ENCODE measurements at places on chromosomes 7 and 10.

- H3K27ac ChIP-seq, result no peak overlapping the region
- DNase-seq, result no peak
- H3K4me1 ChIP-seq, result no peaks in the 10 kb centered on the region
- peaks cover 99% of the 10 kb centered on the region for H3K36me3 ChIP-seq
- H3K27me3 ChIP-seq, result no peaks in the 10 kb centered on the region
- H3K4me3 ChIP-seq, result no peak overlapping the region
These were observed 10.2 kb downstream of the SSBP1 start for GRCh38 chr7:141748396-141748795.

DNA sequence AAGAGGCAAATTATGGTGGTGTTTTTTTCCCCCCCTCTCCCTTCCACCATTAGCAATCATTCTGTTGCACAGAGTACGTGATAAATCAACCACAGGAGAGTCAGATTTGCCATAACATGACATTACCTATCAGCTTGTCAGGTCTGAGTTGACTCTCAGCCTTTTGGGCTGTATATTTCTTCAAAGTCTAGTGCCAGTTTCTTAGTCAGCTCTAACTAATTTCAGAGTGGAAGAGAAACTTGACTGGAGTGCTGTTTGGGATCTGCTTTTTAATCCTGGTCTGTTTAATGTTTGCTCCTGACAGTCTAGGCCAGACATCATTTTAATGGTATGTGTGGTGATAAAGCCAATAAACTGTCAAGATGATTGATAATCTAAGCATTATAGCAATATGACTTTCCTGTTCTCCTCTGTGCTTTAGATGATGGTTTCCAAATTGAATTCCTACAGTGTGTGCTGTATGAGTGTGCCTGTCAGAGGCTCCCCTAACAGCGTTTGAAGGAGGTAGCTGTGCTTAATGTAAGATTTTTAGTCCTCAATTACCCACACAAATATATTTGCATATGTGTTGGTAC lies 76.9 kb downstream of the LRMDA start:
- no peak overlapping the region for H3K4me3 ChIP-seq
- peak overlapping the region; percentile 2 for H3K27ac ChIP-seq
- no peaks in the 10 kb centered on the region for H3K36me3 ChIP-seq
- DNase-seq, result no peak

GRCh38 chr10:106454233-106454632 lies 710.3 kb downstream of the SORCS1 start:
- no peaks in the 10 kb centered on the region for H3K36me3 ChIP-seq
- DNase-seq, result no peak
- H3K27me3 ChIP-seq, result no peaks in the 10 kb centered on the region
- no peaks in the 10 kb centered on the region for H3K4me1 ChIP-seq
- H3K27ac ChIP-seq, result no peak overlapping the region

- H3K36me3 ChIP-seq, result peaks cover 33% of the 10 kb centered on the region
- no peak for DNase-seq
- no peak overlapping the region for H3K4me3 ChIP-seq
- peaks cover 17% of the 10 kb centered on the region for H3K4me1 ChIP-seq
These were observed 24.7 kb downstream of the CCDC6 start for GRCh38 chr10:59881640-59882039.

DNA sequence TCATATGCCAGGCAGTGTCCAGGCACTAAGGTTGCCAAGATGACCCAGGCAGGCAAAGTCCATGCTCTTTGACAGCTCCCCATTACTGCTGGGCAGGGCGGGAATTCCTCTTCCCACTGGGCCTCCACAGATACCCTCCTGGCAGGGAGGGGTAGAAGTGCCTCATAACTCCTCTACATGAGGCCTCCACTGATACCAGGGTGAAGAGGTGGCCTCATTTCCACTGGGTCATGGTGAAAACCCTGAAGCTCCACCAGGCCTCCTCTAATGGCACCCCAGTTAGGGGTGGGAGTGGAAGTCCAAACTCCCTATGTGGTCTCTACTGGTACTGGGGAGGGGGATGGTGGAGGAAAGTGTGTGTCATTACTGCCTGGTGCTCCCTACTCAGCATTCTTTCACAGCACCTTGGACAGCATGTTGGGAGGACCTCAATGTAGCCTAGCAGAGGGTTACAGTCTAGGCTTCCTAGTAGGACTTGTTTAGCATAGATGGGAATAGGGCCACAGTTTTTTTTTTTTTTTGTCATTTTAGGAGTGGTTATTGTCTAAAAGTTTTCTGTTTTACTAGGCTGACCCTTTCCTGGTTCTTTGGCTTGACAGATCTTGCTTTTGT lies 34.6 kb upstream of the GLCCI1 start:
- no peaks in the 10 kb centered on the region for H3K4me1 ChIP-seq
- no peaks in the 10 kb centered on the region for H3K27me3 ChIP-seq
- no peak overlapping the region for H3K4me3 ChIP-seq
- no peak overlapping the region for H3K27ac ChIP-seq

DNA sequence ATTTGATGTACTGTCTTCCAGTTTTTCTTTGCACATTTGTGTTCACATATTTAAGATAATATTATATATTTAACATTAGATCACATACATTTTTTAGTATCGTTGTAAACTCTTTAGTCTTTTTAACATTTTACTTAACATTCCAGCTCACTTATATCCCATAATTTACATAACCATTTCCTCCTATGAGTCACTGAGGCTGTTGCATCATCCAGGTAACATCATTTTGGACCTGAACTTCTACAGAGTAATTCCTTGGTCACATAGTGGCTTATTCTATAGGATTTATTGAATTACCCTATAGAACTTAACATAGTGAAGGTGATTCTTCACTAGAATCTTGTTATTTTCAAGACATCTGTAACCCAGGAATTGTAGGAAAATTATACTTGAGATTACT lies 194.4 kb downstream of the POU6F2 start:
- H3K36me3 ChIP-seq, result no peaks in the 10 kb centered on the region
- H3K4me3 ChIP-seq, result no peak overlapping the region
- no peak for DNase-seq
- H3K27ac ChIP-seq, result no peak overlapping the region
- peaks cover 8% of the 10 kb centered on the region for H3K27me3 ChIP-seq
- no peaks in the 10 kb centered on the region for H3K4me1 ChIP-seq

- peaks cover 14% of the 10 kb centered on the region for H3K4me1 ChIP-seq
- H3K4me3 ChIP-seq, result no peak overlapping the region
- no peaks in the 10 kb centered on the region for H3K36me3 ChIP-seq
These were observed 224.7 kb downstream of the CHRM2 start for GRCh38 chr7:137093198-137093597.

GRCh38 chr7:108311446-108312168 lies 144.6 kb downstream of the NRCAM start:
- no peak overlapping the region for H3K4me3 ChIP-seq
- no peak for DNase-seq
- H3K36me3 ChIP-seq, result no peaks in the 10 kb centered on the region
- H3K4me1 ChIP-seq, result peaks cover 35% of the 10 kb centered on the region

DNA sequence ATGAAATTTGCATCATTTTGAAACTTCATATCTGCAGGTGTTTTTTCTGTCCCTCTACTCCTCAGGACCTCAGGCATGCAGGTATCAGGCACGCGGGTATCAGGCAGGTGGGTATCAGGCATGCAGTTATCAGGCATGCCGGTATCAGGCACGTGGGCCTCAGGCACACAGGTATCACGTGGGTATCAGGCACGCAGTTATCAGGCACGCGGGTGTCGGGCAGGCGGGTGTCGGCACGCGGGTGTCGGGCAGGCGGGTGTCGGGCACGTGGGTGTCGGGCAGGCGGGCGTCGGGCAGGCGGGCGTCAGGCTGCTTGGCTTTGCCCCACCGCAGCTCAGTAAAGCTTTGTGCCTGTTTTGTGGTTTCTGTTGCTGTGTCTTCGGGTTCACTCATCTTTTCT lies 8.7 kb downstream of the SPRN start:
- no peak for DNase-seq
- H3K36me3 ChIP-seq, result peaks cover 74% of the 10 kb centered on the region
- H3K27ac ChIP-seq, result no peak overlapping the region
- H3K4me3 ChIP-seq, result no peak overlapping the region
- H3K4me1 ChIP-seq, result no peaks in the 10 kb centered on the region

- H3K36me3 ChIP-seq, result peaks cover 4% of the 10 kb centered on the region
- peak overlapping the region; percentile 77 for H3K27ac ChIP-seq
- H3K27me3 ChIP-seq, result no peaks in the 10 kb centered on the region
- DNase-seq, result no peak
- H3K4me1 ChIP-seq, result peaks cover 51% of the 10 kb centered on the region
These were observed 103.0 kb upstream of the LSM8 start for GRCh38 chr7:118080947-118081346.

DNA sequence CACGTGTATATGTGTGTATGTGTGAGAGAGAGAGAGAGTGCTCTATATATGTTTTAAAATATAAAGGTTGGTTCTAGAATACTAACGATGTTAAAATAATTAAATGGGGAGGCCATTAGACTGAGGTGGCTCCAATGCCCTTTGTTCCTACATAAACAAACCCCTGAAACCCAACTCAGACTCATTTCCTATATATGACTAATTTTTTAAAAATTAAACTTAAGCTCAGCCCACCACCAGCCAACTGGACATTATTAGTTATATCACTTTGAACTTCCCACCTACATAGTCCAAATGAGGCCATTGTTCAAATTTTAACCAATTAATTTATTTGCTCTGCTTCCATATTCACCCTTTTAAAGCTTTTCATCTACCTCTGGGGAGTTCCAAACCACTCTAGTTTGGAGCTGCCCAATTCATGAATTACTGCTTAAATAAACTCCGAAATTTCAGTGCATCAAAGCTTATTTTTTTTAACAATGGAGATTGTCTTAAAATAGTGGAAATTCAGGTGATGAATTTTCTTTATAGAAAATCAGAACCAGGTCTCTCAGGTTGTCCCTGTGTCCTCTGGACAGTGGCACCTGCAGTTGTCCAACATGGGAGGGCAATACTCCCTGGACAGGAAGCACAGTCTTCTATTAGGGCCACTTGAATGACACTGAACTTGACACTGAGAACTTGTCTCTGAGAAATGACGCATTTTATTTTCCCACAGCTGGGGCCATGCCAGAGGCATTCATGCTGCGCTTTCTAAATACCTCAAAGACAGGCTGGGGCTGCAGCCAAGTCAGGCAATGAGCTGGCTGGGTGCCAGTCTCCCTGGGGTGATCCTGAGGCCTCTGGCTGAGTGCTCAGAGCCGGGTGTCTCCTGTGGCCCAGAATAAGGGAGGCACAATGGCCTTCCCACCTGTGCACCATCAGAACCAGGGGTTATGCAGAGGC lies 109.5 kb upstream of the TMEM72 start:
- no peaks in the 10 kb centered on the region for H3K36me3 ChIP-seq
- no peak for DNase-seq
- peaks cover 28% of the 10 kb centered on the region for H3K4me1 ChIP-seq
- H3K27ac ChIP-seq, result no peak overlapping the region
- no peak overlapping the region for H3K4me3 ChIP-seq

- no peak for DNase-seq
- no peak overlapping the region for H3K4me3 ChIP-seq
- H3K36me3 ChIP-seq, result peaks cover 14% of the 10 kb centered on the region
- H3K27me3 ChIP-seq, result no peaks in the 10 kb centered on the region
- peaks cover 60% of the 10 kb centered on the region for H3K4me1 ChIP-seq
These were observed 77.0 kb upstream of the GPR22 start for GRCh38 chr7:107392830-107393229.

GRCh38 chr10:18246967-18247366 lies 106.7 kb downstream of the CACNB2 start:
- no peak overlapping the region for H3K27ac ChIP-seq
- H3K4me3 ChIP-seq, result no peak overlapping the region
- H3K36me3 ChIP-seq, result peaks cover 5% of the 10 kb centered on the region
- H3K27me3 ChIP-seq, result no peaks in the 10 kb centered on the region
- DNase-seq, result no peak

DNA sequence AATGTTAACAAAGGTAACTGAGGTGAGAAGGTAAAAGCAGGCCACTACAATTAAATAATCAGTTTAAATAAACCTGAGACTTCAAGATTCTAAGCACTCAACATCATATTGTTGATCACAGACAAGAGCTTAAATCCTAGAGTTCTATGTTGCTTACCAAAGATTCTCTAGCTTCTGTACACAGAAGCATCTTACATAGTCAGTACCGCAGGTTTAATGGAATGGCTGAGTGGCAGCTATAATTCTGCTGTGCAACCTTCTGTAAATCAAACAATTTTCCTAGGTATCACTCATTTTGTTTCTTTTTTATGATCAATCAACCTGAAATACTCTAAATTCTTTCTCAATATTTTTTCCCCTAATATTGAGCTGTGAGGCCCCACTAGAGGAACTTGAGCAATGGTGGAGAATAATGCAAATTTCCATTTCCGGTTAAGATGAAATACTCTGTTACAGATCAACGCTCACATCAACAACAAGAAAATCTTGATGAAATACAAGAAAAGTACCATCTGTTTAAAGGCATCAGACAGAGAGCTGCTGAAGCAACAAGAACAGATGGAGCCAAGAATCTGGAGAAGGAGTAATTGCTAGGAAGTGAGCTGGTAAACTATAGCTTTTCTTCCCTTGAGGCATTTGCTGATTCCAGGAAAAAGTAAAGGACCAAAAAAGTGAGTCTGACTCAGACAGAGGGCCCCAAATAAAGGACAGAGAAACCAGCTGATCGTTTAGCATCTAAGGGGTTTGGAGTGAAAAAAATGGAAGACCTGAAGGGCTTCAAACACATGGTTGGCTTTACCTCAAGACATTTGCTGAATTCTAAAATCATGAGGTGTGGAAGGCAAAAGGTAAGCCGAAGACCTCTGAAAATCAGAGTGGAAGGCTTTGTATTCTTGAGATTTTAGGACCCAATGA lies 22.6 kb downstream of the PNPLA8 start:
- DNase-seq, result no peak
- no peak overlapping the region for H3K4me3 ChIP-seq
- H3K4me1 ChIP-seq, result no peaks in the 10 kb centered on the region

GRCh38 chr10:31820096-31820495 lies 108.5 kb downstream of the ARHGAP12 start:
- H3K36me3 ChIP-seq, result peaks cover 24% of the 10 kb centered on the region
- H3K4me3 ChIP-seq, result no peak overlapping the region
- H3K4me1 ChIP-seq, result no peaks in the 10 kb centered on the region

DNA sequence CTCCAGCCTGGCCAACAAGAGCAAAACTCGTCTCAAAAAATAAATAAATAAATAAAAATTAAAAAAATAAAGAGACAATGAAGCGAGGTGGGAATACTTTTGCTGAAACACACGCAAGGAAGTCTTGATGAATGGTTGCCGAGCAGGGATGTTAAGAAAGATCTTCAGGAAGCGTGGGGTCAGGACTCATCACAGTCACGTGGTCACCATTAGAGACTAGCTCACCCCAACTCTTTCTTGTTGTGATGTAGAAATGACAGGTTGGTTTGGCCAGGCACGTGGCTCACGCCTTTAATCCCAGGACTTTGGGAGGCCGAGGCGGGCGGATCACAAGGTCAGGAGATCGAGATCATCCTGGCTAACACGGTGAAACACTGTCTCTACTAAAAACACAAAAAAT lies 28.9 kb upstream of the BAIAP2L1 start:
- H3K27me3 ChIP-seq, result peaks cover 26% of the 10 kb centered on the region
- no peaks in the 10 kb centered on the region for H3K36me3 ChIP-seq
- no peak overlapping the region for H3K27ac ChIP-seq
- DNase-seq, result no peak

- H3K27ac ChIP-seq, result no peak overlapping the region
- H3K4me1 ChIP-seq, result peaks cover 21% of the 10 kb centered on the region
- no peak overlapping the region for H3K4me3 ChIP-seq
- H3K27me3 ChIP-seq, result no peaks in the 10 kb centered on the region
- no peak for DNase-seq
These were observed 30.6 kb downstream of the NET1 start for GRCh38 chr10:5442990-5443370.

GRCh38 chr7:141533149-141533949 lies 17.9 kb upstream of the AGK start:
- H3K27me3 ChIP-seq, result peaks cover 17% of the 10 kb centered on the region
- peak; percentile 75 for DNase-seq
- H3K36me3 ChIP-seq, result no peaks in the 10 kb centered on the region
- no peak overlapping the region for H3K27ac ChIP-seq
- no peaks in the 10 kb centered on the region for H3K4me1 ChIP-seq
